ENCODE measurements at places on chromosomes 1 and 21.

- DNase-seq, result no peak
Measured at GRCh38 chr1:168875831-168876230, 146.8 kb upstream of the DPT start.

- no peak for DNase-seq
Measured at GRCh38 chr1:205593967-205594366, 37.8 kb downstream of the ELK4 start.

- no peak for DNase-seq
Measured at GRCh38 chr21:22342889-22343288, 1344.7 kb downstream of the NCAM2 start.

- DNase-seq, result no peak
Measured at GRCh38 chr21:17859661-17860060, 40.5 kb upstream of the C21orf91 start.

DNA sequence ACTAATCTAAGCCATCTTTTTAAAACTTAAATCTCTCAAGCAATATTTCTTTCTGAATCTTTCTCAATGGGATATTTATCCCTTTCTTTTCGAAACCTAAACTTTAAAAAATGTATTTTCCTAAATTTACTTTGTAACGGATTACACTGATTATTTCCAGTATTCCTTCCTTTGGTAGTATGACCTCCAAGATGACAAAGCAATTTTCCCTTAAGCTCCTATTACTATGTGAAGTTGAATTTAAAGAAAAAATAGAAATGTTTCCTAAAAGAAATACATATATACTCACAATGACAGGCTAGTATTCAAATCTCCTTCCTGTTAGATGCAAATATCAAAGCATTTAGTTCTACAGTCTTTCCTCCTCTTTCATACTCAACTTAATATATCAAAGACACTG, 15.8 kb downstream of the SCAF4 start:
- no peak for DNase-seq

GRCh38 chr1:15703562-15703961, 19.4 kb downstream of the PLEKHM2 start:
- peak; percentile 86 for DNase-seq

Measured in fibroblast of skin of right quadriceps (primary cell).